ENCODE measurements at places on chromosomes 5 and 9. TPM values are rescaled to one million over a fixed set of nuclear protein-coding genes. Genes with fewer than 3 reads are reported as not detected.

The SAXO1 gene
- total RNA-seq = 0.48 TPM

The PITX1 gene
- 6.3 TPM for total RNA-seq

The NSMF gene
- total RNA-seq = 67.8 TPM

The LRRTM2 gene
- total RNA-seq = 4.6 TPM

The OR2V2 gene
- total RNA-seq = not detected

The SRP19 gene
- 45.4 TPM for total RNA-seq

The CACFD1 gene
- 45.6 TPM for total RNA-seq

The SNCAIP gene
- 31.6 TPM for total RNA-seq

The FAM153A gene
- total RNA-seq = 0.52 TPM

The CORO2A gene
- total RNA-seq = 9.9 TPM

GRCh38 chr9:1173211-1173610 is 123.1 kb downstream of the DMRT2 start:
- H3K4me1 ChIP-seq = peaks cover 21% of the 10 kb centered on the region
- H3K4me3 ChIP-seq = no peak overlapping the region
- H3K27me3 ChIP-seq = peaks cover 4% of the 10 kb centered on the region
- H3K27ac ChIP-seq = peak overlapping the region; percentile 6

- peak overlapping the region; percentile 88 for H3K27ac ChIP-seq
- no peaks in the 10 kb centered on the region for H3K36me3 ChIP-seq
- peaks cover 37% of the 10 kb centered on the region for H3K4me1 ChIP-seq
- DNase-seq = no peak
- peaks cover 96% of the 10 kb centered on the region for H3K27me3 ChIP-seq
- peak overlapping the region; percentile 79 for H3K4me3 ChIP-seq
Observed at GRCh38 chr5:154479160-154479943, 1.3 kb upstream of the HAND1 start.

GRCh38 chr9:115775659-115776058 is 377.9 kb upstream of the PAPPA start:
- peaks cover 5% of the 10 kb centered on the region for H3K27me3 ChIP-seq
- no peaks in the 10 kb centered on the region for H3K4me1 ChIP-seq
- H3K4me3 ChIP-seq = no peak overlapping the region

DNA sequence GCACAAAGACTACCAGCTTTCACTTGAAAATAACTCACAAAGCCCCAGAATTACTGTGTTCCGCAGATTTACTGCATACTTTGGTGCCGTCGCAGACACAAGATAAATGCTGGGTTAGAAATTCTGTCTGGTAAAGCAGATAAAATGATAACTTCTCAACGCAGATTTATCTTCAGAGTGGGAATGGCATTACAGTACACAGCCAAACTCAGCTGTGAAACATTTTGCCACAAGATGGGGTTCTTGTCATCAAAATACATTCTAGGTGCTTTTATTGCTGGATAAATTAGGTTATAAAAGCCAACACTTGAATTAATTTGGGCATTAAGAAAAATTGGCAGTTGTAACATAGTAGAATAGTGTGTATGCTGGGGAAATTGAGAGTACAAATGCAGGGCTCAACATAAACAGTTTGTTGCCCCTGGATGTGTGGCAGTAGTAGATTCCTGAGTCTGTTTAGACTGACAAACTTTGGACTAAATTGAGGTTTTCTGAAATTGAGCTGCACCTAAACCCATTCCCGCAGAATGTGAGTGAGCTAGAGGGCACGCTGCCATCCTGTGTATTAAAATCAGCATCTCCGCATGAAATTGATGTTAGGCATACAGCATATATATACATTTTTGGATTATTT is 61.1 kb downstream of the LMNB1 start:
- H3K27ac ChIP-seq = no peak overlapping the region
- DNase-seq = no peak
- peaks cover 42% of the 10 kb centered on the region for H3K36me3 ChIP-seq
- H3K4me3 ChIP-seq = no peak overlapping the region
- peaks cover 13% of the 10 kb centered on the region for H3K27me3 ChIP-seq

GRCh38 chr9:127667127-127667844 is 39.5 kb upstream of the CFAP157 start:
- H3K36me3 ChIP-seq = peaks cover 25% of the 10 kb centered on the region
- no peak overlapping the region for H3K4me3 ChIP-seq
- peaks cover 33% of the 10 kb centered on the region for H3K4me1 ChIP-seq

DNA sequence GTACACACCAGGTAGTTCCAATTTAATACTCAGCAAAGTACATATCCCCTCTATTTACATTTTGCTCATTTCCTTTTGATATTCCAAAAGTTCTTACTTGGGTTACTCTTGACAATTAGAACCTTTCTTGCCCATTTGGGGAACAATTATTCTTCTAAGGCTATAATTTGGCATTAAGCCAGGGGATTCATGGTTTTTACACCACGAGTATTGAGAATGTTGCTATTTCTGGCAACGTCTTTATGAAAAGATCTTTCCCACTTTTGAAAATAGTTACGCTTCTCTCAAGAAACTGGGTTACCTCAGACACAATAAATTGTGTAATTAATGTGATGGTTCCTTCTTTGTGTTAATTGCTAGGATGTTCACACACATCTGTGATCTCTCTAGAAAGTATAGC is 11.5 kb upstream of the CAAP1 start:
- H3K4me1 ChIP-seq = no peaks in the 10 kb centered on the region
- H3K4me3 ChIP-seq = no peak overlapping the region
- H3K36me3 ChIP-seq = peaks cover 14% of the 10 kb centered on the region
- no peak for DNase-seq

DNA sequence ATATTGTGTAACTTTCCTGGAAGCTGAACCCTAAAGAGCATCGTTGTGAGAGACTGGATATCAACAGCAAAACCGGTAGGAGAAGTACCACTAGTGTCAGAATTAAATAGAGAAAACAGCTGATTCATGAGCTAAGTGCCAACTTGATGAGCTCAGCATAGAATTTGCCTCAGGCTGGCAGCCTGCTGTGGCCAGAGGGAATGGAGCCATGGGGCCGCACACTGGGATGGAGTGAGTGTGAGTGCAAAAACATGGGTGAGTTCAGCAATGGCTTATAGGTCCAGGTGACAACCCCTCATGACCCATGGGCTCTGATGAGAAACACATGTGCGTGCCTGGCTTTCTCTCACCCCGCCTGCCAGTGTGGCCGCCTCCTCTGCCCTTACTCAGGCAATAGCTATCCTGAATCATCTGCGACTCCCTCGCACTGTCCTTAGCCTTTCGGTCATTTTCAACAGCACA is 25.4 kb downstream of the ADAMTS16 start:
- H3K27me3 ChIP-seq = no peaks in the 10 kb centered on the region
- H3K27ac ChIP-seq = no peak overlapping the region
- no peak for DNase-seq
- no peaks in the 10 kb centered on the region for H3K4me1 ChIP-seq
- no peak overlapping the region for H3K4me3 ChIP-seq
- H3K36me3 ChIP-seq = no peaks in the 10 kb centered on the region

DNA sequence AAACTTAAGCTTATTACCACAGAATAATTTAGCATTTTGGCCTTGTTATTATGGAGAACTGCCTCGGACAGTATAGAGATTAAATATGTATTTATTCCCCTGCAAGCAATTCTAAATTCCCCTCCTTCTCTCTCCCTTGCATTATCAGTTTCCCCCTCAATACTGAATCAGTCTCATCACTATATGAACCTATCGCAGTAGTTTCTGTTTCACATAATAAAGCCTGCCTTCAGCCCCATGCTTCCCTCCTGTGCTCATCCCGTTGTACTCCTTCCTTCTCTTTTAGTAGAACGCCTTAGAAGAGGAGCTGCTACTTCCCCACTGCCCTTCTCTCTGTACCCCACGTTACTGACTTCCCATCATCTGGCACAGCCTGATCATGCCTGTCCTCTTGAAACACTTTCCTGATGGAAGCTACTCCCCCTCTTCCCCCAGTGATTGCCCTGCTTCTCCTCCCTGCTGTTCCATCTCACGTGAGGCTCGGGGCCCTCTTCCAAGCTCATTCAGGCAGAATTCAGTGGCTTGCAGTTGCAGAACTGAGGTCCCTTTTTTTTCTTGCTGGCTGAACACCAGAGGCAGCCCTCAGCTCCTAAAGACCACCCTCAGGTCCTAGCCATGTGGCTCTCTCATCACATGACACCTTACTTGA is 93.4 kb downstream of the PPIC start:
- no peak overlapping the region for H3K27ac ChIP-seq
- peaks cover 15% of the 10 kb centered on the region for H3K36me3 ChIP-seq
- H3K27me3 ChIP-seq = no peaks in the 10 kb centered on the region
- H3K4me1 ChIP-seq = peaks cover 22% of the 10 kb centered on the region
- peak overlapping the region; percentile 6 for H3K4me3 ChIP-seq
- no peak for DNase-seq

DNA sequence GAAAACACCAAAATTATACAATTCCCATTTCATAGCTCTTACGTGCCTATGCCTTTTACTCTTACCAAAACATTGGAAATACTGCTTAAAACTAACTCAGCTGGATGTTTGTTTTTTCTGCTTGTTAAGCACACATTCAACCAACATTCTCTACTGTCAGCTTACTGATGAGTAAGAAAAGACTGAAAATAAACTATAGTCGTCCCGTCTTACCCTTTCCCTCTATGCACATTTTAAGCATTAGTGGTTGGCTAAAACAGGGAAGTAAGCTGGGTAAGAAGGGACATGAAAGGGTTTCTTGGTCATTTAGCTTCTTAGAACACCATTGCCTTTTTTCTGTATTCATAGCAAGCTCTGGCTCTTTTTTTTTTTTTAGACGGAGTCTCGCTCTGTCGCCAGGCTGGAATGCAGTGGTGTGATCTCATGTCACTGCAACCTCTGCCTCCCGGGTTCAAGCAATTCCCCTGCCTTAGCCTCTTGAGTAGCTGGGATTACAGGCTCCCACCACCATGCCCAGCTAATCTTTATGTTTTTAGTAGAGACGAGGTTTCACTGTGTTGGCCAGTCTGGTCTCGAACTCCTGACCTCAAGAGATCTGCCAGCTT is 232.1 kb upstream of the PCSK5 start:
- H3K4me1 ChIP-seq = peaks cover 3% of the 10 kb centered on the region
- H3K4me3 ChIP-seq = no peak overlapping the region
- no peaks in the 10 kb centered on the region for H3K36me3 ChIP-seq

GRCh38 chr5:155815248-155815647 is 511.7 kb upstream of the SGCD start:
- H3K4me1 ChIP-seq = no peaks in the 10 kb centered on the region
- no peaks in the 10 kb centered on the region for H3K36me3 ChIP-seq
- DNase-seq = no peak
- H3K27me3 ChIP-seq = peaks cover 6% of the 10 kb centered on the region

- no peak overlapping the region for H3K27ac ChIP-seq
- no peak overlapping the region for H3K4me3 ChIP-seq
- no peaks in the 10 kb centered on the region for H3K4me1 ChIP-seq
- H3K36me3 ChIP-seq = no peaks in the 10 kb centered on the region
- peaks cover 5% of the 10 kb centered on the region for H3K27me3 ChIP-seq
Observed at GRCh38 chr9:76927540-76928240, 21.8 kb upstream of the PRUNE2 start.

GRCh38 chr5:65880496-65881072 is 45.8 kb upstream of the ERBIN start:
- H3K4me3 ChIP-seq = no peak overlapping the region
- peaks cover 4% of the 10 kb centered on the region for H3K27me3 ChIP-seq
- no peaks in the 10 kb centered on the region for H3K4me1 ChIP-seq
- H3K27ac ChIP-seq = no peak overlapping the region

DNA sequence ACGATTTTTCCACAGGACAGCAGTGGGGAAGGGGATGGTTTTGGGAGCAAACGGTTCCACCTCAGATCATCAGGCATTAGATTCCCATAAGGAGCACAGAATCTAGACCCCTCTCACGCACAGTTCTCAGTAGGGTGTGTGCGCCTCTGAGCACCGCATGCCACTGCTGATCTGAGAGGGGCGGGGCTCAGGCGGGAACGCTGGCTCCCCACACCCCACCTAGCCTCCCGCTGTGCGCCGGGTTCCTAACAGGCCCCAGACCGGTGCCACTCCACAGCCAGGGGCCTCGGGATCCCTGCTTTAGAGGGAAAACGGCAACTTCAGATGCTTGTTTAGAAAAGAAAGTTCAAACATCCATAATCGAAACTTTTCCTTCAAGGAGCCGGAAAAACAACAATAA is 20.4 kb downstream of the TERT start:
- no peak overlapping the region for H3K27ac ChIP-seq
- no peak overlapping the region for H3K4me3 ChIP-seq
- H3K27me3 ChIP-seq = no peaks in the 10 kb centered on the region
- H3K4me1 ChIP-seq = no peaks in the 10 kb centered on the region

GRCh38 chr9:74653410-74654080 is 156.4 kb downstream of the RORB start:
- H3K27me3 ChIP-seq = peaks cover 9% of the 10 kb centered on the region
- H3K4me3 ChIP-seq = no peak overlapping the region
- no peaks in the 10 kb centered on the region for H3K4me1 ChIP-seq
- no peak for DNase-seq
- H3K36me3 ChIP-seq = no peaks in the 10 kb centered on the region

DNA sequence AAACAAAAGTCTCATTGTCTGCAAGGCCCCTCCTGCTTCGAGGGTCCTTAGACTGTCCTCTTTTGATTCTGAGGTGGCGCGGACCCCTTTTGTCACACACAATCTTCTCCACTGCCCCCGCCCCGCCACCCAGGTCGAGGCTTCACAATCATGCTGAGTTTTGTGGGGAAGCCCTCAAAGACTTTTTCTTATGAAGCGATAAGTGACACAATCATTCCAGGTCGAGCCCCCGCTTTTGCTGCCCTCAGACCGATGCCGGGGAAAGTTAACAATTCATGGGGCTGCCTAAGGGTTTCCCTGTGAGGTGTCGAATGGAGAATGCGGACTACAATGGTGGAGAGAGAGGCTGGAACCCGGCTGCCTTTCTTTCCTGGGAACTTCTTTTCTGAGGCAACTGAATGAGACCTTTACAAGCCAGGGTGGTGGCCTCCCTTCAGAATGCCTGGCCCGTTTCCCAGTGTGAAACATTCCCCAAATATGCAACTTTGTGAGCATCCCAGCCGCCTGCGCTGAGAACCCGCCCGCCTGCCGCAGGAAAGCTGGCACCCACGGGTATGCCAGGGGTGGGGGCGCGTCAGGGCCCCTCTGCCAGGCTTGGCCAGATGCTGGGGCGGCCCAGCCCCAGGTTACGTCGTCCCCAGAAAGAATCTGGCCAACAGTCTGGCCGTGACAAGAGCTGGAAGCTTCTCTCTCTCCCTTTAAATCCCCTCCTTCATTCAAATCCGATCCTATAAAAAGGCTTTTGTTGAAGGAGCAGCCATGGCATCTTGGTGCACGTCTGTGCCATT is 71.9 kb downstream of the MAP1B start:
- peaks cover 3% of the 10 kb centered on the region for H3K4me1 ChIP-seq
- no peaks in the 10 kb centered on the region for H3K27me3 ChIP-seq
- DNase-seq = no peak
- no peak overlapping the region for H3K27ac ChIP-seq
- H3K4me3 ChIP-seq = no peak overlapping the region
- peaks cover 22% of the 10 kb centered on the region for H3K36me3 ChIP-seq

- no peak for DNase-seq
- H3K36me3 ChIP-seq = no peaks in the 10 kb centered on the region
- H3K27me3 ChIP-seq = no peaks in the 10 kb centered on the region
Observed at GRCh38 chr5:75260708-75261107, 24.0 kb upstream of the ANKRD31 start.

- H3K4me3 ChIP-seq = no peak overlapping the region
- H3K4me1 ChIP-seq = peaks cover 9% of the 10 kb centered on the region
- no peaks in the 10 kb centered on the region for H3K27me3 ChIP-seq
- H3K36me3 ChIP-seq = peaks cover 17% of the 10 kb centered on the region
- H3K27ac ChIP-seq = no peak overlapping the region
Observed at GRCh38 chr5:95899006-95899405, 62.6 kb downstream of the ELL2 start.

- no peak for DNase-seq
- peaks cover 22% of the 10 kb centered on the region for H3K36me3 ChIP-seq
- no peak overlapping the region for H3K4me3 ChIP-seq
- no peak overlapping the region for H3K27ac ChIP-seq
- no peaks in the 10 kb centered on the region for H3K27me3 ChIP-seq
Observed at GRCh38 chr9:35027860-35028259, 38.3 kb downstream of the DNAJB5 start.

Data from type B pancreatic cell (in vitro differentiated cells).